ENCODE measurements at places on chromosomes 13 and 19. TPM values are rescaled to one million over a fixed set of nuclear protein-coding genes. Genes with fewer than 3 reads are reported as not detected.

DNA sequence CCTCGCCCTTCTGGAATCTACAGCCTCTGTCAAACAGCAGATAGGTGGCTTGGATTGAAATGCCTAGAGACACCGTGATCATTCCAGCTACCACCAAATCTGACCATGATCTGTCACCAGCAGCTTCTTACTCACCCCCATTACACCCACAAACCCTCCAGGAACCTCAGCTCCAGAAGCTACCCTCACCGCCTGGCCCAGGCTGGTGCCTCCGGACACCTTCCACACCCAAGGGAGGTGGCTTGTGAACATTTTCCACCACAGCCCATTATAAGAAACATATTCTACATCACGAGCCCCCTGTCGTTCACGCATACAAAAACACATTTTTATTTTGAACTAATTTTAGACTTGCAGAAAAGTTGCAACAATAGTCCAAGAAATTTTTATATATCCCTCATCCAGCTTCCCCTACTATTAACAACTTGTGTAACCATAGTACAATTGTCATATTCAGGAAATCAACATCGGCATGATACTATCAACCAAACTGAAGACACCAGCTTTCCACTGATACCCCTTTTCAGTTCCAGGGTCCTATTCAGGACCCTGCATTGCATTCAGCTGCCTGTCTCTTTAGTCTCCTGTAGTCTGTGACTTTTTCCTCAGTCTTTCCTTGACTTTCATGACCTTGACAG, 15.4 kb upstream of the UBE2L5 start:
- H3K36me3 ChIP-seq = no peaks in the 10 kb centered on the region
- H3K27ac ChIP-seq = no peak overlapping the region
- peaks cover 5% of the 10 kb centered on the region for H3K27me3 ChIP-seq
- no peak for DNase-seq
- H3K4me3 ChIP-seq = no peak overlapping the region
- peaks cover 3% of the 10 kb centered on the region for H3K4me1 ChIP-seq

- H3K27ac ChIP-seq = no peak overlapping the region
- H3K27me3 ChIP-seq = no peaks in the 10 kb centered on the region
- no peaks in the 10 kb centered on the region for H3K4me1 ChIP-seq
- H3K4me3 ChIP-seq = no peak overlapping the region
- no peaks in the 10 kb centered on the region for H3K36me3 ChIP-seq
- no peak for DNase-seq
These were observed 1709.2 kb upstream of the PCDH20 start for GRCh38 chr13:63124863-63125262.

URAD gene
- not detected for total RNA-seq

DNA sequence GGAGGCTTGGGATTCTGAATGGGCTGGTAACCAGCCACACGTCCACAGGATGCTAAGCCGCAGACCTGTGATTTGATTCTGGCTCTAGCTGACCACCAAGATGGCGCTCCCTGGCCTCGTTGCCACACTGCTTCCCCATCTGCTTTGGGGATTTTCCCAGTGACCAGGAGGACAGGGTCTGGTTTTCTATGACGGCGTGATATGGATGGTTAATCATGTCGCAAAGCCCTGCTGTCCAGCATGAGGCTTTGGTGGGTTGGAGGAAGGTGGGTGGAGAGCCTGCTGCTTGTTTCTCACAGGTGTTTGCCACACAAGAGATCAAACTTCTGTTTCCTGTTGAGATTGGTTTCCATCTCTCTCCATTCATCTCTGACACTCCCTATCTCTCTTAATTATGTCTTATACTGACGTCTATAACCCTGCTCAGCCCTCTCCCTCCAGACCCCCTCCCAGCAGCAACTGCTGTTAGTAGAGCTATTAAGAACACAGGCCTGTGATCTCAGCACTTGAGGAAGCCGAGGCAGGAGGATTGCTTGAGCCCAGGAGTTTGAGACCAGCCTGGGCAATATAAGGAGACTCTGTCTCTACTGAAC, 102.7 kb downstream of the SIPA1L3 start:
- H3K4me1 ChIP-seq = peaks cover 26% of the 10 kb centered on the region
- no peak overlapping the region for H3K27ac ChIP-seq
- no peak overlapping the region for H3K4me3 ChIP-seq
- no peaks in the 10 kb centered on the region for H3K27me3 ChIP-seq
- H3K36me3 ChIP-seq = no peaks in the 10 kb centered on the region

DNA sequence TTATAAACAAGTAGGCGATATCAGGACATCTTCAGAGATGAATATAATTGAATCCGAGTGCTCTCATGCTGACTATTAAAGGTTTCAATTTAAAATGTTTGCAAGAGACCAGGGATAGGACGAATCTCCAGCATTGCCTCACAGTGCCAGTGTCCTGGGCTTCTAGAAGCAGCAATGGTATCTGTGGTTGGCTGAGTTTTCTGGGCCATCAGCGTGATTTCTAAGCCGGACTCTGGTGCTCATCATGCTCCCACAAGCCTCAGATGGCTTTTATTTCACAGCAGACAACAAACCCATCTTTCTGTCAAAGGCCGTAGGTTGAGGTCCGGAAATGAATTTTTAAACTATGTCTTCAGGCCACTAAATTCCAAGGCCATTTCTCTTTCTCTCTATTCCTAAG, 187.7 kb downstream of the FOXO1 start:
- H3K4me1 ChIP-seq = peaks cover 8% of the 10 kb centered on the region
- no peak overlapping the region for H3K27ac ChIP-seq
- no peaks in the 10 kb centered on the region for H3K27me3 ChIP-seq
- H3K36me3 ChIP-seq = no peaks in the 10 kb centered on the region

DNA sequence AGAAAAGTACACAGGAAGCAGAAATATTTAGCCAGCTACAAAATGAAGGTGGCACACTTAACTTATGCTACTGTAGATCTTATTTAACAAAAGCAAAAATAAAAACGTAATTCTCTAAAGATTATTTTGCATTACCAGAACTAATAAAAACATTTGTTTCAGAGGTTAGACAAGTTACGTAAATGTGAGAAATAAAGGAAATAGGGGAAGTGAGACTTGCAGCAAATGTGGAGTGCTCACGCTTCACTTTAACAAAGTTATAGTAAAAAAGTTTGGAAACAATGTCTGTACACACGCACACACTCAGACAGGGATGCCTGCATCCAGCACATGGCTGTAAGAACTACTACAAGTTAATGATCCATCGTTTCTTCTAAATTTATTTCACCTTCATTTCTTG, 83.7 kb downstream of the NALCN start:
- no peaks in the 10 kb centered on the region for H3K36me3 ChIP-seq
- no peaks in the 10 kb centered on the region for H3K27me3 ChIP-seq
- no peak overlapping the region for H3K4me3 ChIP-seq
- no peaks in the 10 kb centered on the region for H3K4me1 ChIP-seq
- no peak overlapping the region for H3K27ac ChIP-seq
- DNase-seq = no peak

- H3K4me1 ChIP-seq = no peaks in the 10 kb centered on the region
- peaks cover 67% of the 10 kb centered on the region for H3K36me3 ChIP-seq
- DNase-seq = no peak
- H3K4me3 ChIP-seq = no peak overlapping the region
- H3K27ac ChIP-seq = peak overlapping the region; percentile 50
These were observed 2.1 kb upstream of the RAD23A start for GRCh38 chr19:12943437-12944044.

C19orf81 gene
- total RNA-seq = 14.2 TPM

SIGLEC12 gene
- not detected for total RNA-seq

DNA sequence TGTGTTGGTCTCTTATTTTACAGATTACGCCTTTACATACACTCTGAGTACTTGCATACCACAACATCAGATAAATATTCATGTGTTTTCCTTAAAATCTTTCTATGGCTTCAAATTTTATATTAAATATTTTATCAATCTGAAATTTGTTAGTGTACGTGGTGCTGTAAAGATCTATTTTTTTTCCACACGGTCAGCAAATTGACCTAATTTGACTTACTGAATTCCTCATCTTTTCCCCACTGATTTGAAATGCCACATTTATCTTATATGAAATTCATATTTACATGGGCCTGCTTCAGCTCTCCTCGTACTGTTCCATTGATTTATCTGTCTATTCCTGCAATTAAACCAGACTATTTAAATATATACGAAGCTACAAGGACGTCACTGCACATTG, 433.8 kb upstream of the ZNF507 start:
- DNase-seq = no peak
- H3K27me3 ChIP-seq = no peaks in the 10 kb centered on the region
- no peaks in the 10 kb centered on the region for H3K36me3 ChIP-seq
- H3K4me3 ChIP-seq = no peak overlapping the region
- no peaks in the 10 kb centered on the region for H3K4me1 ChIP-seq

- H3K4me3 ChIP-seq = no peak overlapping the region
- no peak for DNase-seq
- peaks cover 86% of the 10 kb centered on the region for H3K36me3 ChIP-seq
- H3K27ac ChIP-seq = no peak overlapping the region
- no peaks in the 10 kb centered on the region for H3K27me3 ChIP-seq
- no peaks in the 10 kb centered on the region for H3K4me1 ChIP-seq
These were observed 9.8 kb downstream of the DHX34 start for GRCh38 chr19:47358936-47359335.

GRCh38 chr13:36310417-36311108, 12.9 kb upstream of the CCDC169 start:
- H3K4me3 ChIP-seq = no peak overlapping the region
- DNase-seq = no peak
- H3K4me1 ChIP-seq = peaks cover 4% of the 10 kb centered on the region
- no peaks in the 10 kb centered on the region for H3K27me3 ChIP-seq
- peaks cover 49% of the 10 kb centered on the region for H3K36me3 ChIP-seq
- no peak overlapping the region for H3K27ac ChIP-seq

ZNF568 gene
- total RNA-seq = 2.4 TPM

SELENOV gene
- 8.4 TPM for total RNA-seq

ZNF430 gene
- total RNA-seq = 16.1 TPM

DNA sequence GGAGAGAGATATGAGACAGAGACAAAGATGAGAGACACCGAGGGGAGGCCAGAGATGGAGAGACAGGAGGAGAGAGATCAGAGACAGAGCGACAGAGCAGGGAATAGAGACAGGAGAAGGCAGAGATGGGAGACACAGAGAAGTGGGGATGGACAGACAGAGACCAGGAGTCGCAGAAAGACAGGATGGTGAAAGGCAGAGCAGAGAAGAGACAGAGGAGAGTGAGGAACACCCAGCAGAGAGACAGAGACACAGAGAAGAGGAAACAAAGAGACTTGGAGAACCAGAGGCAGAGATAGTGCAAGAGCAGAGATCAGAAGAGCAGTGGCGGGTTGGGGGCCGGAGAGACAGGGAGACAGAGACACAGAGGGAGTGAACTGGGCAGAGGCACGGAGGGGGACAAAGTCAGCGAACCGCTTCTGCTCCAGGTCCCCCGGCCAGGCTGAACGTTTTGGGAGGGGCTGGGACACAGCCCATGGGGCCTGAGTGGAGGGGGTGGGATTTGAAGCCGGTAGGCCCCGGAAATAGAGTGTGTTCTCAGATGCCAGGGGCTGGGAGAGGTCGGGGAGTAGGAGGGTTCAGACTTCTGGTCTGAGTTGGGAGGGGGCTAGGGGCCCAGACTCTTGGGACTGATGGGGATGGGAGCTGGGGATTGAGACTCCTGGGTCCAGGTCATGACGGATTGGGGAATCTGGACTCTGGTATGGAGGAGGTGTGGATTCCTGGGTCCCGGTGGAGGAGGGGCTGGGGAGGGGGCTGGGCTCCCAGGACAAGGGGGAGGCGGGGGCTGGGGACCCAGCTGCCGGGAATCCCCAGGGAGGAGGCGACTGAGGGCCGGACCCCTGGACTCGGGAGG, 654 bp downstream of the ZNF579 start:
- H3K27ac ChIP-seq = peak overlapping the region; percentile 81
- no peaks in the 10 kb centered on the region for H3K4me1 ChIP-seq
- H3K36me3 ChIP-seq = peaks cover 23% of the 10 kb centered on the region
- H3K27me3 ChIP-seq = no peaks in the 10 kb centered on the region

DNA sequence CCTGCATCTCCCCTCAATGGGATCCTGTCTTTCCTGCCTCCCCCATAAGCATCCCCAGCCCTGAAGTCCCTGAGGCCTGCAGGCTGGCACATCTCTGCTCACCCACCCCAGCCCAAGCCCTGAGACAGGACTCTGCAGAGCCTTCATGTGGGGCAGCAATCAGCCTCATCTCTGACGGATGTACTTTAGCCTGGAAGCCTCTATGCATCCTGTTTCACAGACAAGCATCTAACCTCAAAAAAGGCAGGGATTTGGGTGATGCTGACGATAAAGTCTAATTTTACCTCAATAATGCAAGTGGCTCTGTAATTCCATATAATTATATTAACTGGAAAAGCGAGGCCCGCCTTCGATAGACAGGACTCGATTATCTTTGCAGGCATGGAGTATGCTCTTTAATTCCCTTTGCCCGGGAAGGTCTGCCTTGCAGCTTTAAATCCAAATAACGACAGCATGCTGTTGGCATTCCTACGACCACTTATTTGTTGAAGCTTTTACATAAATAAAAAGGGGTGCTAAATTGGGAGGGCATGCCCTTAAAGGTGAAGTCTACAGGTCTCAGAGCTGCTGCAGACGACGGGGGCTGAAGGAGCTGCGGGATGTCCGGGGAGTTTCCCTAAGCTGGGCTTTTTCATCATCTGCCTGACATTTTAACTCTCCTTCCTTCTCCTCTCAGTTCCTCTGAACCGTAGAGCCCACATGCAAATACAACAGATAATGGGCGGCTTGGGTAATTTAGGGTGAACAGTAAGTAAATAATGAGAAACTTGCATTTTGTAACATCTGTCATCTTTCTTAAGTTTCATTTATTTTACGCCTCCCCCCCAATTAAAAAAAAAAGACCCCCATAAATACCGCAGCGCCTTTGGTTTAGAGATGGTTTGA, 211.5 kb downstream of the URI1 start:
- no peaks in the 10 kb centered on the region for H3K36me3 ChIP-seq
- no peaks in the 10 kb centered on the region for H3K4me1 ChIP-seq
- no peak overlapping the region for H3K27ac ChIP-seq
- H3K4me3 ChIP-seq = no peak overlapping the region
- no peaks in the 10 kb centered on the region for H3K27me3 ChIP-seq
- DNase-seq = no peak

PRX gene
- 6.0 TPM for total RNA-seq

WDR62 gene
- 39.8 TPM for total RNA-seq

All from H1 (cell line).